Activated naive CD4-positive, alpha-beta T cell treated with Interleukin-2 at 50 U/mL for 16 hours (primary cell): ENCODE measurements at places on chromosomes 5 and 9.
A peak's percentile ranks its signal among the peaks of the same experiment; 100 is the strongest.

DNA sequence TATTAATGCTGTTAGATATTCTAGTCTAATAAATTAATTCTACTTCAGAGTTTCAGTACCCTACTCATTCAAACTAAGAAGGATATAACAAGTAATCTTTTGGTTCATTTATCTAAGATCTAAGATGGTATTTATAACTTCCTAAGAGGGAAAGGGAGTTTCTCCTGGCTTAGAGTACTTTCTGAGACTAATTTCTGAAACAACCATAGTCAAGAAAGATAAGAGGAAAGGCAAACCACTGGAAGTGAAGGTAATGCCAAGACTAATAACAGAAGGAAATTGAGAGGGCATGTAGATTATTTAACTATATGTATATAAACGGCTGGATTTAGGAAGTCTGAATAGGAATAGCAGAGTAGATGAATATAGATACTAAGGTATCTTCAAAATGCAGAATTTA is 112.4 kb upstream of the ACOT12 start:
- no peak for DNase-seq

DNA sequence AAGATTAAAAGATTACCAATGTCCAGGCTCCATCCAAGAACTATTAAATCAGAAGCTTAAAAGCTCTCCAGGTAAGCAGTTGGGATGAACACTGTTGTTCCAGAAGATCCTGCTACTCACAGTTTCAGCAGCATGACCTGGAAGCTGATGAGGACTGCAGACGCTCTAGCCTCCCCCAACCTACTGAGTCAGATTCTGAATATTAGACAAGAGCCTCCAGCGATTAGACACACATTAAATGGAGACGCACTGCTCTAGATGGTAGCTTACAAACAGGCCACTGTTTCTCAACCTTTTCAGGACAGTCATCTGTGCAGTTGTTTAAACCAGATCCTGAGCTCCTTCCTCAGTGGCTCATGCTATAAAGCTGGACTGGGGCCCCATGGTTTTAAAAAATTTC is 54.3 kb downstream of the MTMR12 start:
- no peak for DNase-seq

DNA sequence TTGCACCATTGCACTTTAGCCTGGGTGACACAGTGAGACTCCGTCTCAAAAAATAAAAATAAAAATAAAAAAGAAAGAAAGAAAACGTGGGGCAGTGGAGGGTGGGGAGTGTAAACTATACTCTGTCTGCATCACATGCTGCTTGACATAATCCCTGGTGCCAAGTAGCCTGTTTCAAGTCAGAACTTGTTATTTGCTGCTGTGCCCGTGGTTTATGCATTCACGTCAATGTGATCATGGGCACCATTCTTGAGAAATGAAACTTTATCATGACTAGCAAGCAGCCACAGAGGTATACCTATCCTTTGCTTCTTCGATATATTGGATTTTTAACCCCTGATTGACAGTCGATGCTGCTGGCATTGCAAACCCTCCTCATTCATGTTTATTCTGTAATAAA is 4.1 kb upstream of the SMU1 start:
- no peak for DNase-seq

GRCh38 chr9:99833735-99834134 is 12.1 kb downstream of the NR4A3 start:
- DNase-seq, result no peak

DNA sequence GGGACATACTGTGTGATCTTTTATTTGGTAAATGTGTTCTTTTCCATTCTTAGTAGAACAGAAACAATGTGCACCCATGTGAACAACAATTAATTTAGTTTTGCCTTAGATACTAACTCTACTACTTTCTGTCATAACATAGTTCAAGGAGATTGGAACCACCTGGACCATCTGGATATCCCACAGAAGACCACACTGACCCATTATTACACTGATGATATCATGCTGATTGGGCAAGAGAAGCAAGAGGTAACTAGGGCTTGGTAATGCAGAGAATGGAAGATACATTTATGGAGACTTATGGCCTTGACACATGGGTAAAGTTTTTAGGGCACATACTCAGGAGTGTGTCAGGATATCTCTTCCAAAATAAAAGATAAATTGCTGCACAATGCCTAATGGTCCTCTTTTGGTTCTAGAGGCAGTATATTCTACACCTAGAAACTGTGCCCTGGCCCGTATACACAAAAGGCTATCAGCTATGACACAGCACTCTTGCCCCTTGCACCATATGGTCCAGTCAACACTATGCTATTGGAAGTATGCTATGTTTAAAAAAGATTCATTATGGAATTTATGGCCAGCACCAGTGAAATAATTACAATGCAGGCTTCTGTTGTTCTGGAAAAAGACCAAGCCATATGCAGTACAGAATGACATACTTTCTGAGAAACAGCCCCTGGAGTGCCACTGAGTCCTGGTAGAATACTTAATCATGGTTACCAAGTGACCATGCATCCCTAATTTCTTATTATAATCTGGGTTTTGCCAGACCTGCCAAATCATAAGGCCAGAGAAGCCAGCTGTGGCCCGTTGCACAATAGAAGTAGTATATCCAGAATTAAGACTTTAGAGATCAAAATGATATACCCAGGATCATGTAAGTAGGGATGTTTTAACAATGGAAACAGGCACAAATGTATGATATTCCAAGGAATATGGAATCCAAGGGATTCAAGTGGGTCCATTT is 41.6 kb upstream of the MROH2B start:
- no peak for DNase-seq

GRCh38 chr9:112119225-112120029 is 55.7 kb downstream of the SUSD1 start:
- no peak for DNase-seq

- peak; percentile 45 for DNase-seq
Observed at GRCh38 chr5:139668064-139668880, 20.1 kb downstream of the CXXC5 start.

- DNase-seq, result no peak
Observed at GRCh38 chr9:34456151-34456550, 2.2 kb downstream of the FAM219A start.

DNA sequence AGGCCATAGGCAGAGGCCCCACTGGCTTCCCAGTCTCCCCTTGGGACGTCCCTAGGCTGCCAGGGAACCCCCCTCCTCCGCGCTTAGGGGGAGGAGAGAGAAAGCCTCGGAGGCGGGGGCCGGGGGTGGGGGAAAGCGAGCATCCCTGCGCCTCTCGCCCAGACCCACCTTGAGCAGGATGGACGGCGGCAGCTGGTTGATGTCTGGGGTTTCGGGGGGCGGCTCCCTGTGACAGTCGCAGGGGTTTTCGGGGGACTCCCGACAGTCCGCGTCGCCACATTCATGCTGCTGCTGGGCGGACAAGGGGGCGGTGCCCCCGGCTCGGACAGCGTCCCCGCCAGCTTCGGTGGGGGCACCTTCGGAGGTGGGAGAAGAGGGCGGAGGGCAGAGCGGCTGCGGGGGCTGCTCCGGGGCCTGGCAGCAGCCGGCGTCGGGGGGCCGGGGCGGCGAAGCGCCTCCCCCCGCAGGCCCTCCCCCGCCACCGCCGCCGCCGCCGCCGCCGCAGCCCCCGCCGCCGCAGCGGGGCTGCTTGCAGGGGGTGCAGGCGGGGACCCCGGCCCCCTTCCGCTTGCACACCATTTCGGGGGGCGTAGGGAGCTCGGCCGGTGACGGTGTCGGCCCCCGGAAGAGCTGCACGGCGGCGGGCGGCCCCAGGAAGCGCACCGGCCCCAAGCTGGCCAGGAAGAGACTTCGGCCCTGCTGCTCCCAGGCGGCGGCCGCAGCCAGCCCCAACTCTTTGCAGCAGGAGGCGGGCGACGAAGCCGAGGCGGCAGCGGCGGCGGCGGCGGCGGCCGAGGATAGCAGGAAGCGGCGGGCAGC is 1.2 kb downstream of the FBXL17 start:
- peak; percentile 55 for DNase-seq

DNA sequence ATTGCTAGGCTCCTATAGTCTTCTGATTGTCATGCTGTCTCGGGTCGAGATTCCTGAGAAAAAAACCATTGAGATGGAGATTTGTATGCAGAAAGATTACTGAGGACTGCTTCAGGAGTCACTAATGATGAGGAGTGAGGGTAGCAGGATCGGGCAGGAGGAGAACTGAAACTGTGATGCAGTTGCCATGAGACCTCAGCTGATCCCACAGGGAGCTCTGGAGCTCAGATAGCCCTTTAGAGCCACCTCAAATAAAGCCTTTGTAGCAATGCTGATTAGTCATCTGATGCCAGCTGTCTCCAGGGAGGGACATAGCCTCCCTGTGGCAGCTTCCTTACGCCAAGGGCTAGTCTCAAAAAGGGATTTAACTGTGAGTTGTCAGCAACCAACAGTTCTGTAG is 256.9 kb downstream of the DMAC1 start:
- DNase-seq, result no peak

- no peak for DNase-seq
Observed at GRCh38 chr9:118473521-118473920, 769.3 kb downstream of the TLR4 start.

DNA sequence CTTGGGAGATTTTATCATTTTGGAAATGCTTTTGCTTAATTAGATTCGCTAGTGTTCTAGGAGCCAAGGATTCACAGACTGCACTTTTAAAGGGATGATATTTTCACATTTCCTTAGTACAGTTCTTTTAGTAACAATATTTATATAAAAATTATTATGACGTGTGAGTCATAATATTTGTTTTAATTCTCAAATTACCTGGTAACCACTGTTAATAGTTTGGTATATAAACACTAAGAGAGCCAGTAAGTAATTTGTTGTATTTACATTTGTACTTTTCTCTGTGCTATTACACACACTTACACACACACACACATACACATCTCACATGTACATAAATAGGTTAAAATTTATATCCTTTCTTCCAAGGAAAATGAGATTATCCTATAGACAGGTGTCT is 58.8 kb upstream of the RAD23B start:
- DNase-seq, result no peak

DNA sequence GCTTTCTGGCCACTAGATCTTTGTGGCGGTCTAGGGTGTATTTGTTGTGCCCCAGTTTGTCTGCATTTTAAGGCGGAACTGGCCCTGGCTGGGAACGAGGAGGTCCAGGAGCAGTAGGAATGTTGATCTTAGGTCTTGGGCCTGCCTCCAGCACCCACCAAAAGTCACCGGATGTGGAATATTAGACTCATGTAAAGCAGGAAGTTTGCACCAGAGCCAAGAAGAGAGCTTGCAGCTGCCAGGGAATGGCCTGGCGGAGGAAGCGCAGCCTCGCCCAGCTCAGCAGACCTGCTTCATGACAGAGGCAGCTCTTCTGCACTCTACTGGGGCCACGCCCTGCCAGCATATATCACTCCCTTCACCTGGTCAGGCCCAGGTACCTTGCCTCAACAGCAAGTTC is 3.3 kb downstream of the GPX3 start:
- no peak for DNase-seq
